ENCODE measurements at places on chromosomes 11 and 22.

GRCh38 chr22:49048591-49048990 is 779.1 kb downstream of the BRD1 start:
- DNase-seq: no peak

GRCh38 chr22:50670513-50670912 is 2.1 kb upstream of the SHANK3 start:
- DNase-seq: no peak

DNA sequence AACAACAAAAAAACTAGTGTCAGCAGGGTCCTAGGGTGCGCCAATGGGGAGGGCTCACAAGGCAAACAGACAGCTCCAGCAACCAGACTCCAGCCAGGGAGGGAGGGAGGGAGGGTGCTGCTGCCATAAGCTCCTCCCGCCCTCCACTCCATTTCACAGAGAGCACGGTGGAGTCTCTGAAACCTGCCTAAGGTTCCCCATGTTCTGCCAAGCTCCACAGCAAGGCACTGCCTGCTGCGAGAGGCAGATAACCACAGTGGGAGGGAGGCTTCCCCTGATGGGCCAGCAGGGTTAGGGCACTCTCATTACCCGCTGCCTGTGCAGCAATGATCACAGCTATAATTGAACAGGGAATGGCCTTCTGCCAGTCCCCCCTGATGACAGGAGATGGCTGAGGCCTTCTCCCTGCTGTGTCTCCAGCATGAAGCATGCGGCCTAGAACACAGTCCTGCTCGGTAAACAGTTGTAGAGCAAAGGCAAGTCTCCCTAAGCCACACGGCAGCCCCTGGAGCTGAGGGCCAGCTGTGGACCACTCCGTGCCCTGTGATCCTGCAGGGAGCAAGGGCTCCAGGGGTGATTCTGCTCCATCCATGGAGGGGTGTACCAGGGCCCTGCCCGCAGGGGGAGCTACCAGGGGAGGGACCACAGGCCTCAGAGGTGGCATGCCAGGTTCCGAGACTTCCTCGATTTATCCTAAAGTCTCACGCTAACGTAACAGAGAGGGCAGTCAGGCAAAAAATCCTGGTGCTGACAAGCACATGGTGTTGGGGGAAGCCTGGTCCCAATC is 42.9 kb downstream of the PC start:
- DNase-seq: no peak

DNA sequence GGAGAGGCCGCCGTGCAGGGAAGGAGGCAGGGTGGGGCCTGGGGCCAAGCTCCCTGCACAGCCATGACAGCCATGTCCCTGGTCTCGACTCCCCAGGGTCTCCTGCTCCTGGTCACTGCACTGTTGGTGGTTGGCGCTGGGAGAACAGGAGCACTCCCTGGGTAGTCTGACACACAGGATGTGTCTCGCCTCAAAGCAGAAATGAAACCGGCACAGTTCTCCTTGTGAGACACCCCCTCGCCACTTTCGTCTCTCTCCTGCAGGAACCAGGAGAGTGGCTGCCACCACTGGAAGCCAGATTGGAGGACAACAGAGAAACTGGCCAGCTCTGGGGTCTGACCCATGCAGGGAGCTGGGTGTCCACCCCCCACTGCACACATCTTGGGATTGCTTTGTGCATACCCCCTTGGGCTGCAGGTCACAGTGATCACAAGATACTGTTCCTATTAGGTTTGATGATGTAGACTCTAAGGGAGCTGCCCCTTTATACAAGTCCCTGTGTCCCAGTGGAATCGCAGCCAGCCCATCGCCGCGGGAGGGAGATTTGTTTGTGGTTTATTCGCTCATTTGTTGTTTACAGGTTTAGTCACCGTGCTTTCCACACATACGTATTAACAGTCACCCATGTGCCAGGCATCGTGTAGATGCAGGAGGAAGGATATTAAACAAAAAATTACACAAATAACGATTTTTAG is 27.0 kb upstream of the YWHAH start:
- DNase-seq: no peak

DNA sequence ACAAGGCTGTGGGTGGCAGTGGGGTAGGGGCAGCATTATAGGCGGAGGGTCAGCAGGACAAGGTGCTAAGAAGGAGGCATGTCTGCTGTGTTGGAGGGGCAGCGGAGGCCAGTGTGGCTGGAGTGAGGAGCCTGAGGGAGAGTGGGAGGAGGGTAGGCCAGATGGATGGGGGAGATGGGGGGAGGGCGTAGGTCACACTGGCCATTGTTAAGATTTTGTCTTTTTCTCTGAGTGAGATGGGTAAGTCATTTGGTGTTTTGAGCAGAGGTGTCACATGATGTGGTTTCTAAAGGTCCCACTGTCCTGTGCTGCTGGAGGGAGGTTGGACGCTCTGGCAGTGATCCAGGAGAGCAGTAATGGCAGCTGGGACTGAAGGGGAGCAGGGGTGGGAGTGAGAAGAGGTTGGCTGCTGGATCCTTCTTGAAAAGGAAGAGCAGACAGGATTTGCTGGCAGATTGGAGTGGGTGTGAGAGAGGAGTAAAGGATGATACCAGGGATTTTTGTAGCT is 9.8 kb downstream of the PPP6R3 start:
- no peak for DNase-seq

DNA sequence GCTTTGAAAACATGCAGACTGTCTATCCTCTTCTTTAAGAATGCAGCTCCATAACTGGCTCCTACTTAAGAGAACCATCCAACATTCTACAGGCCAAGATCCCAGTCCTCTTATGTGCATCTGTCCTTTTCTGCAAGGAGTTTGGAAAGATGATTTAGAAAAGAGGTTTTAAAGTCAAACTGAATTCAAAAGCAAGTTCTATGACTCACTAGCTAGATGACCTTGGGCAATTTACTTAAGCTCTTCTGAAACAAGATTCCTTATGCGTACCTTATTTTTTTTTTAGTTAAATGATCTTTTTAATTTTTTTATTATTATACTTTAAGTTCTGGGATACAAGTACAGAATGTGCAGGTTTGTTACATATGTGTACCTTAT is 29.2 kb downstream of the GUCY1A2 start:
- DNase-seq: no peak

All from GOT3 (cell line).